Activated CD4-positive, alpha-beta T cell treated with anti-CD3 and anti-CD28 coated beads, Interleukin-2, Interleukin-4, amounts not matched to agents 100 ng/mL and 50 ng/mL, durations not matched to agents 16 hours and 8 hours (primary cell): ENCODE measurements at places on chromosomes 3 and 15.

DNA sequence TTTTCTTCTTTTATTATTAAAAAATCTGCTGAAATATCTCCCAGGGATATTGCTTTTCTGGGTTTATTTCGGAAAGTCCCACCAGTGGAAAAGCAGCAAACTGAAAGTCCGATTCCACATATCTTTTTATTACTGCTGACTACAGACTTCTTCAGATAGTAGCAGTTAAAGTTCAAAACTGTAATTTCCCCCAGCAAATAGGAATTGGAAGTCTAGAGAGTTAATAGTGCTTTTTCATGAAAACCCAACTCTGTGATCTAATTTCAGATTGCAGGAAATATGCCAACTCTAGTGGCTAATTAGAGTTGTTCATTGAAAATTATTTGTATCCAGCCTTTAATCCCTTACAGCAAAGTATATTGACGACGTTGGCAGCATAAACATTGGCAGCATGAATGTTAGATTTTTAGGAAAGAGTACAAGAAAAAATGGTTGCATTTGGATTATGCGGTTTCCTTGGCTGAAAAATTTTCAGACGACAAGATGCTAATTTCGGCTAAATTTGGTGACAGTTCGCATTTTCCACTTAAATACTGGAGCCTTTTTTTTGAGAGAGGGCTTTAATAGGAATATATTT, 472.9 kb upstream of the CBLB start:
- DNase-seq: no peak

GRCh38 chr3:176914764-176915163, 282.5 kb downstream of the TBL1XR1 start:
- no peak for DNase-seq

- DNase-seq: no peak
Measured at GRCh38 chr3:158483701-158484235, 87.2 kb upstream of the MLF1 start.

DNA sequence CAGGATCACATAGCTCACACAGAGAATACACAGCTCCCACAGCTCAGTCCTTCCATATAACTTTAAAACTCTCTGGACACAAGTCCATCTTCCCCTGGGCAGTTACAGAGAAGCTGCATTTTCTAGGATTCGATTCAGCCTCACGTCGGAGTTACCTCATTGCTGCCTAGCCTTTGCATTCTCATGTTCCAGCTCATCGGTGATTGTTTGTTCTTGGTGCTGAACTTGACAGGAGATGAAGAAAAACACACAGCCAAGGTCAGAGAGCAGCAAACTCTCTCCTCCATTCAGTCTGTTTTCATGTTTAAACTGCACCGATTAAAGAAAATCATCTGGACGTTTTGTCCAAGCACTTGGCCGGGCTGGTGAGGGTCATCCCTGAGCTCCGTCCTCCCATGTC, 375.5 kb upstream of the CFAP20DC start:
- DNase-seq: no peak

GRCh38 chr3:66320390-66320789, 99.6 kb downstream of the SLC25A26 start:
- no peak for DNase-seq

DNA sequence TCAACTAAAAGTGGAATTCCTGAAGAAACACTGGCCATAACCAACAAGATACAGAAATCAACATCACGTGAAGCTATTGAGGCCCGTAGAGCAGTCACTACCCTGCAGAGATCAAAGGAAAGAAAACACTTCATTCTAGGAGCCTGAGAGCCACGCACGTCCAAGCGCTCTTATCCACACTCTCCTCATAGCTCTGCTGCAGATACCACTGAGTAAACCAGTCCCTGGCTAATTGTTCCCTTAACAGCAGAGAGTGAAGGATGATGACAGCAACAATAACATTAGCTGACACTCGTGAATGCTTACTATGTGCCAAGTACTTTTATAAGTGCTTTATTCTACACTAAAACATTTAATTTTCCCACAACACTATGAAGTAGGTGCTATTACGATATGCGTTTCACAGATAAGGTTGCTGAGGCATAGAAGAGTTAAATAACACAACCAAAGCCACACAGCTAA, 271.0 kb upstream of the GADL1 start:
- no peak for DNase-seq

DNA sequence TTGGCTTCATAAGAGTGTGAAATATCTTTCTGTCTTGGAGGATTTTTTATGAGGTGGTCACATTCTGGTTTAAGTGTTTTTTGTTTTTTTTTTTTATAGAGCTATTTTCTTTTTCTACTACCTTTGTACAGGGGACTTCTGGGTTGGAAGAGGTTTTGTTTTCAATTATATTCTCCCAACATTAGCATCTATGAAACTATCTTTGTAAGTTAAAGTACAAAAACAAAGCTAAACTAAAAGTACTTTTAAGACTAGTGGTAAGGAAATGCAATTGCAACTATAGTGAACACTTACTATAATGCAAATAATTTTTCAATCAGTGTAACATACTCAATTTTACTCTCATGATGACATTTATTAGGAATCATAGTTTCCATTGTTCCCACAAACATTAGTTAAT, 688.2 kb downstream of the SI start:
- no peak for DNase-seq

DNA sequence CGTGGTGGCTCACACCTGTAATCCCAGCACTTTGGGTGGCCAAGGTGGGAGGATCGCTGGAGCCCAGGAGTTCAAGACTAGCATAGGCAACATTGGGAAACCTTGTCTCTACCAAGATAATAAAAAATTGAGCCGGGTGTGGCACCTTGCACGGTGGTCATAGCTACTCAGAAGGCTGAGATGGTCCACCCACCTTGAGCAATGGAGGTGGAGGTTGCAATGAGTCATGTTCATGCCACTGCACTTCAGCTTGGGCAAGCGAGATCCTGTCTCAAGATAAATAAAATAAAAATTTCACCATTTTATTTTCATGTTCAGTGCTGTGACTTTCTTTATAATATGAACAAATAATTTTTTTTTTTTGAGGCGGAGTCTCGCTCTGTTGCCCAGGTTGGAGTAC, 12.5 kb downstream of the MAPK6 start:
- no peak for DNase-seq

GRCh38 chr15:41990243-41990605, 17.9 kb upstream of the EHD4 start:
- DNase-seq: no peak

DNA sequence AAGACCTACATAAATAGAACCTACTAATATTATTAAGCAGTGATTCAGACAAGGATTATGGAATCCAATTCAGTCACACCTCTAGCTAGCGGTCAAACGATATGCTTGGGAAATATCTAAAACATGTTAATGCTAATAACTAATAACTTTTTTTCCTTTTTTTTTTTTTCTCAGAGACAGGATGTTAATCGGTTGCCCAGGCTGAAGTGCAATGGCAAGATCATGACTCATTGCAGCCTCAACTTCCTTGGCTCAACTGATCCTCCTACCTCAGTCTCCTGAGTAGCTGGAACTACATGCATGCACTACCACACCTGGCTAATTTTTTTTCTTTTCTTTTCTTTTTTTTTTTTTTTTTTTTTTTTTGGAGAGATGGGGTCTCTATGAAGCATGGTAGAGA, 124.1 kb downstream of the NR2E3 start:
- DNase-seq: no peak

DNA sequence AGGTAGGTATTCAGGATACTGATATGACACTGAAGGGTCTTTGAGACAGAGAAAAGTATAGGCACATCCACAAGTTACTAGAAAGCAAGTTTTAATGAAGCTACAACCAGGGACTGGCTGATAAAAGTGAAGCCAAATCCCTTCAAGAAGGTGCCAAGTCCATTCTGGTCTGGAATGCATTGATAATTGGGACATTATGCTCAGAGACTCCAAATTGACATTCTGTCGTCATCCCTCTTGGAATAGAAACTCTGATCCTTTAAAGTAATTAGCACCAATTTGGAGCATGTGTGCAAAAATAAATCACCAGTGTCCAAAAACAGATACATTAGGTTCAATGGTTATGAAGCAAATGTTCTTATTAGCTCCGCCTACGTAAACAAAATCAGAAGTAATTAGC, 47.3 kb upstream of the BCL6 start:
- DNase-seq: no peak

- DNase-seq: no peak
Measured at GRCh38 chr3:131795390-131796090, 239.3 kb downstream of the CPNE4 start.

DNA sequence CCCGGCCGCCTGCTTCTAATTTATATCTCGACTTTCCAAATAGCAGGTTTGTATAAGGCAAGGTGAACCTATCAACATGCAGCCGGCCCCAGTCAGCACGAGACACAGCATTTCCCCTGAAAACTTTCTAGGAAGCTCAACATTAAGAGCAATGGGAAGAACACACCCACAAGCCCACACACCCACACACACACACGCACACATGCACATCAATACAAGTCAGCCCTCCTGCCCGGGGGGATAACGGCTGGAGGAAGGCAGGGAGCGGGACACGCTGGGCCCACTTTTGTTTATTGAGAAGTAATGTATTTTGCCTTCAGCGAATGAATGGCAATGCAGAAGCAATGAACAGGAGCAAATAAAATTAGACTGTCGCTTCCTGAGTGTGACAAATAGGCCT, 83.5 kb downstream of the PCSK6 start:
- DNase-seq: no peak

- no peak for DNase-seq
Measured at GRCh38 chr3:16279010-16279801, 14.2 kb downstream of the OXNAD1 start.

DNA sequence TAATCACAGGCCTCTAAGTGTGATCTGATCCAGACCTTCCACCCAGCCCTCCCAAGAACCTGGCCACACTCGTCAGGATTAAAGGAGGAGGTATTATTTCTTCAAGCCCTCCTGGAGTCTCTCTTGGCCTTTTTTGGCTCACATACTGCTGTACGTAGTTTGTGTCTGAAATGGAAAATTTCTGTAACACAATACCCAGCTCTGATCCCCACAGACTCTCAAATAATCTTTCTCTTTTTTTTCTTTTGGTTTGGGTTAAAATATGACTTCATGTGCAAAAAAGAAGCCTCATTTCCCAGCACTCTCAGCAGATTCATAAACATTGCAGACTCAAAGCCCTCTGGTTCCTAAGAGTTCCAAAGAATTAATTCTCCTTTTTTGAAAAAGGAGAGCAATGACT, 96.5 kb upstream of the PHLDB2 start:
- DNase-seq: no peak

- peak; percentile 24 for DNase-seq
Measured at GRCh38 chr3:31102196-31102879, 207.9 kb upstream of the GADL1 start.

- DNase-seq: no peak
Measured at GRCh38 chr3:14237457-14237856, 58.8 kb downstream of the LSM3 start.

DNA sequence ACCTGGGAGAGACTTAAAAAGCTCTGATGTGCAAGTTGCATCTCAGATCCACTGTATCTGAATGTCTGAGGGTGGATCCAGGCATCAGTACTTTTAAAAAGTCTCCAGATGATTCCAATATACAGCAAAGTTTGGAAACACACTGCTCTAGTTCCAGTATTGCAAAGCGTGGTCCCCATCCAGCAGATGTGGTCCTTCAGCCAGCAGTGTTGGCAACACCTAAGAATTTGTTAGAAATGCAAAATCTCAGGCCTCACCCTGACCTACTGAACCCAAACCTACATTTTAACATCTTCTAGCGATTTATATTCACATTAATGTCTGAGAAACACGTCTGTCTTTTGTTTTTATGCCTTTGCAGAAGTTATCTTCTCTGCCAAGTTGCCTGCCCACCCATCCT, 32.2 kb upstream of the SGO1 start:
- DNase-seq: no peak
